ENCODE measurements at places on chromosomes 16 and 17.

GRCh38 chr17:9768381-9768934 is 22.9 kb downstream of the DHRS7C start:
- no peak for DNase-seq

- DNase-seq, result no peak
These were observed 37.7 kb upstream of the NUFIP2 start for GRCh38 chr17:29331708-29332085.

DNA sequence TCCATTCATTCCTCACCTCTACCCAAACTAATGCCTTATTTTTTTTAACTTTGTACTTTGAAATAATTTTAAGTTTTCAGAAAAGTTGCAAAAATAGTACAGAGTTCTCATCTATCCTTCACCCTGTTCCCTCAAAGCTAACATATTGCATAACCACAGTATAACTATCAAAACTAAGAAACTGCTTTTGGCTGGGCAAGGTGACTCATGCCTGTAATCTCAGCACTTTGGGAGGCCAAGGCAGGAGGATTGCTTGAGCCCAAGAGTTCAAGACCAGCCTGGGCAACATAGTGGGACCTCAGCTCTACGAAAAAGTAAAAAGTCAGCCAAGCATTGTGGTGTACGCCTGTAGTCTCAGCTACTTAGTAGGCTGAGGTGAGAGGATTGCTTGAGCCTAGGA is 147.7 kb downstream of the SKAP1 start:
- DNase-seq, result no peak

DNA sequence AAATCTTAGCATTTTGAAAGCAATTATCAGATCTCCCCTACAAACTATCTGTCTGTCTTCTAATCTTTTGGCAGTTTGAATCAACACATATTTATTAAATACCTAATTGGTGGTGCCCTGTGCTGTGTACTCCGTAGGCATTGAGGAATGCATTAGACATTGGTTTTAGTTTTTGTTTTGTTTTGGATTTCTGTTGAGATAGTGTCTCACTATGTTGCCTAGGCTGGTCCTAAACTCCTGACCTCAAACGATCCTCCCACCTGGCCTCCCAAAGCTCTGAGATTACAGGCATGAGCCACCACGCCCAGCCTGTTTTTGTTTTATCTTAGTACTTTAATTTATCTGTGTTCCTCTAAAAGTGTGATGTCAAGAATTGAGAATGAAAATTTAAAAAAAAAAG is 124.8 kb upstream of the RBL2 start:
- DNase-seq, result no peak

GRCh38 chr17:8292639-8293395 is 2.4 kb downstream of the SLC25A35 start:
- DNase-seq, result no peak

DNA sequence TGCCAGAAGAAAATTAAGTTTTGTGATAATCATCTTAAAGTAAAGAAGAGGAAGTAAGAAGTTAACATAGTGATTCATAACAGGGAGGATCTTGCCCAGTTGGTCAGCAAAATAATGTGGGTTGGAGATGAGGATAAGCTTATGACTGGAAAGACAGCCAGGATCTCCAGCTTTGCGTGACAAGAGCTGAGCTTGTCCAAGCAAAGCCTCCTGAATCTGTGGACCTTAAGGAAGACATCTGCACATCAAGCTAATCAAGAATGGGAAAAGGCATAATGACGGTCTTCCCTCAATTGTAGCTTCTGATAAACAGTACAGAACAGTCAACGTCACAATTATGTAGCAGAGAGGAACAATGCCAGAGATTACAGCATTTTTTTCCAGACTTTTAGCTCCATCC is 744.7 kb upstream of the GOT2 start:
- no peak for DNase-seq

DNA sequence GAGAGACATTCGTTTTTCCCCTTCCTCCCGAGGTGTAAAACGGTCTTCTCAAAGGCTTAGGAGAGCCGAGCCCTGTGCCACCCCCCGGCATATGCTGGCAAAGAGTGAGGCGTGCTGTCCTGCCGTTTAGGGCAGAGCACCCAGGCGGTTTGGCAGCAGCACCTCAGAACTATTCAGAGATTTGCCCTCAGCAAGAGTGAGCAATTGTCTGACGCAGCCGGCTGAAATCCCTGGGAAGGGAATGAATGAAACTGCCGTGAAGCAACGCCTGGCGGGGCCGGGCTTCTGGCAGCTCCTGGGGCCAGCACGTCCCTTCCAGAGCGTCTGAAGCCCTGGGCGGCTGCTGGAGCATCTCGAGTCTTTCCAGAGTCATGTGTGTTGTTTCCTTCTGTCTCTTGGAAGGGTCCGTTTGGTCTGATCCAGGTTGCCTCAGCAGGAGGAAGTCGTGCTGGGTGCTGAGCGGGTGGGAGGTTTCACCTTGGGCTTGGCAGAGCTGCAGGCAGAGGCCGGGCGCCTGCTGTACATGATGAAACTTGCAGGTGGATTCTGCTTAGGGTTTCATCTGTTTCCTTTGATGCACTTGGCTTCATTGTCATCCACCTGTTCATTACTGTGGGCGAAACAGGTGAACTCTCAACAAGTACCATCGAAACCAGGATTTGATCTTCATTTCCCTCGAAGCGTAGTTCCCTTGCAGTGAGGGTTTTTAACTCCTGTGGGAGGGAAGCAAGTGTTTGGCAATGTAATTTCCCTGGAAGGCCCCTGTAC is 35.4 kb downstream of the TBCD start:
- DNase-seq, result no peak

- DNase-seq, result no peak
These were observed 78.3 kb downstream of the TMEM100 start for GRCh38 chr17:55644346-55644745.

- DNase-seq, result no peak
These were observed 159.5 kb downstream of the RBFOX1 start for GRCh38 chr16:7492122-7492521.

DNA sequence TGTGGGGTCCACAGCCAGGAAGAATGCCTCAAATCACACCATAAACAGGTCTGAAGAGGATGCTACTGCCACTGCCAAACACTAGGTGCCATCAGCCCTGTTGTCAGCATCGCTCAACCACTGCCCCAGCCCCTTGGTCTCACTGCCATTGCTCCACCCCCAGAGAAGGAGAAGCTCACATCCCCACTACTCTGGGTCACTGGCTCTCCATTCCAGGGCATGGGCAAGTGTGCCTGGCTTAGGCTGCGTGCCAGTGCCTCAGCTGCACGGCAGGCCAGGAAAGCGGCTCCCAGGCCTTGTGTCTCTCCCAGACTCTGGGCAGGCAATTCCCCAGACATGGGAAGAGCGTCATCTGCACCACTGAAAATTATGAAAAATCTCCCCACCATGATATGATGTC is 1.2 kb upstream of the IGSF6 start:
- DNase-seq, result no peak
